Suppressor macrophage treated with lipopolysaccharide for 4 hours (primary cell): ENCODE measurements at places on chromosomes 1 and 21.

GRCh38 chr1:201309416-201309815 lies 26.1 kb downstream of the PKP1 start:
- no peak for DNase-seq

GRCh38 chr1:97632776-97633175 lies 288.1 kb downstream of the DPYD start:
- no peak for DNase-seq

DNA sequence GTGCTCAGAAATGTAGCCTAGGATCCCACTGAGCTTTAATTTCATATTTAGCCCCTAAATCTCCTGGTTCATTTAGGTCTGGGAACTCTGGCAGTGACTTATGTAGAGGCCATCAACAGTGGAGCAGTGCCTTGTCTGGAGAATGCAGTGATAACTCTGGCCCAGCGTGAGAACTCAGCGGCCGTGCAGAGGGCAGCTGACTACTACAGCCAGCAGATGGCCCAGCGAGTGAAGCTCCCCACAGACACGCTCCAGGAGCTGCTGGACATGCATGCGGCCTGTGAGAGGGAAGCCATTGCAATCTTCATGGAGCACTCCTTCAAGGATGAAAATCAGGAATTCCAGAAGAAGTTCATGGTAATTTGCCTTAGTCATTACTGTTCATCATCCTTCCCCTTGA lies 17.8 kb downstream of the GBP6 start:
- no peak for DNase-seq

DNA sequence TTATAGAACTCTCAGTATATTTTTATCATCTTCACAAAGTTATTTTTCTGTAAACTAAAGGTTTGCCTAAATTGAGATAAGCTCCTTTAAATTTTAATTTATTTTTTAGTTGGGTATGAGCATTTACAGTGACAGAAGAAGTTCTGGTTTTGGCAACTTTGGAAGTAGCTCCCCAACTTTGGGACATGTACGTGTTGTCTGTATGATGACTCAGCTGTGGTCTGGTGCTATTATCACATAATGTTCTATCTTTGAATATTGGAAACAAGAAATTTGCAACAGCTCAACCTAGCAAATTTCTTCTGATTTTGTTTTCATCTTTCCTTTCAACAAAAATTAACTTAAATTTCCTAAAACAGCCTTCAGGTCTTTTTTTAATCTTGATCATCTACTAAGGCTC lies 46.6 kb upstream of the C1orf105 start:
- DNase-seq: peak; percentile 38

DNA sequence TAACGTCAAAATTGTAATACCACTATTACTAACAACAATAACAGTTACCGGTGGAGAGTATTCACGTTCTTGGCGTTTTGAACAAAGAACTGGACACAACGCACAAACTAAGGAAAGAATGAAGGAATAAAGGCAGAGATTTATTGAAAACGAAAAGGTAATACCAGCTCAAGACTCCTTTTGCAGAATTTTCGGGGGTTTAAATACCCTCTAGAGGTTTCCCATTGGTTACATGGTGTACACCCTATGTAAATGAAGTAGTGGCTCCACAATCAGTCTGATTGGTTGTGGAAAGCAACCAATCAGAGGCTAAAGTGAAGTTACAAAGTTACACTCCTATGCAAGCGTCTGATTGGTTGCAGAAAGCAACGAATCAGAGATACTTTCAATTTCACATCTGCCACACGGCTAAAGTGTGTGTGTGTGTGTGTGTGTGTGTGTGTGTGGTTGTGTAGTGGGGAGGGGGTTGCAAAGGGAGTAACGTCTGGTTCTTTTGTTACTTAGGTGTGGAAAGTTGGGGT lies 1.1 kb upstream of the GTF2B start:
- no peak for DNase-seq

DNA sequence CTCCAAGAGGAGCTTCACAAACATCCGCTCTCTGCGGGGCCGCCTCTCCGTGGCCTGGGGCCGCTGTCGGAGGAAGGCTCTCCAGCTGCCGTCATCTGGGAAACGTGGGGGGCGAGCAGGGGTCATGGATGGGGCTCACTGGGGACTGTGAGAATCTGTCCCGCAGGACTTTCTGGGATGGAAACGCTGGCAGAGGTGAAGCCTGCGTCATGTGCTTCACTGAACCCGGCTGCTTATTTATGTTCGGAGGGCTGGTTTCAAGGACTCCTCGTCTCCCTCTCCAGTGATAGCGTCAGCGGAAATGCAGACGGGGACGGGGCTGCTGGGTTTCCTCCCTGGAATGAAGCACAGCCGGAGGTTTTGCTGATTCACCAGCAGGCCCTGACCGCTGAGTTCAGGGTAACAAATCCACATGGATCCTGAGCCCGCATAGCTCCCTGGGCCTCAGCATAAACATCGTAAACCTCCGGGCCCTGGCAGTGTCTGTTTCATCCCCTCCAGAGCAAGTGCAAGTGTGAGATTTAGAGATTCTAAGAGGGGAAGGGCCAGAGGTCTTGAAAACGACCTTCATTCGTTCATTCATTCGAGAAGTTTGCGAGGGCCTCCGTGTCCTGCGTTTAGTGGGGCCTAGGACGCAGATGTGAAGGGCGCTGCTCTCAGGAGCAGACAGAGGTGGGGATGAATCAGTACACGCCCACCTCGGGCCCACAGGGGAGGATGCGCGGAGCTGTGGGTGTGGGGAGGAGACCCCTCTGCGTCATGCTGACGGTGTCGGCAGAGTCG lies 7.0 kb upstream of the POFUT2 start:
- DNase-seq: peak; percentile 36

DNA sequence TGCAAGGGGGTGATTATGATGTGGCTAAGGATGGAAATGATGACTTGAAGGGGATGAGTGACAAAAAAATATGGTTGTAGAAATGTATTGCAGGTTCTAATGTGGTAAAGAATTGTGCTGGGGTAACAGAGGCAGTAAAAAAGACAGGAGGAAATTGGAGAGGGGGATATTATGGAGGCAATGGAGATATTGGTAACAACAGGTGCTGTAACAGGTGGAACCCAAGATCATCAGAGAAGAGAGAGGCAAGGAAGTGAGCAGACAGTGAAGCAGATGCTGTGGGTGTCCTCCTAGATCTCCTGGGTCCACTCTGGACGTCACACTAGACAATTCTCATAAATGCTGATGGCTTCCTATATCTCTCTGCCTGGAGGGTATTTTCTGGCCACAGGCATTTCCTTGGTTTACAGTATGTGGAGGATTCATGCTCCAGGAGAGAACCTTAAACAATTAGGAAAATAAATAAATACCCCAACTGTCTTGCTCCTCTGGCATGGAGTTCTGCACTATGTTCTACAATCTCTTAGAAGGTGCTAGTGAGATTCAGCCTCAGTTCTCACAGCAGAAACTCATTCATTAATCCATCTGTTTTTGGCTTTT lies 620.3 kb upstream of the PLXNA2 start:
- DNase-seq: no peak

- peak; percentile 72 for DNase-seq
Observed at GRCh38 chr1:154669464-154670282, 61.7 kb upstream of the ADAR start.

DNA sequence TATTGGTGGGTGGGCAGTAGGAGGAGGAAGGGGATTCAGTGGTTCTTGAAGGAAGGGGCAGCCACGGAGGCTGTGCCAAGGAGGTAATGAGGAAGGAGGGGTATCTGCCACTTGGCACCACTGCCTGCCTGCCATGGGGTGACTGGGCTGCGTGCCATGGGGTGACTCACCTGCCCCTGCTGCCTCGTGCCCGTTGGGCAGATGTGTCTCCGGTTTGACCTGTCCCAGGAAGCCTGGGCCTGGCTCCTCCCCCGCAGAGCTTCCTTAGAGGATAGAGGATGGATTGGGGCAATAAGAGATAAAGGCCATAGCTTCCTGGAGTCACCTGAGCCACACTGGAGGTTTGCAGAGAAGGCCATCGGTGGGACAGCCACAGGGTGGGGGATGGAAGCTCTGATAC lies 1.7 kb downstream of the PADI3 start:
- DNase-seq: peak; percentile 34

DNA sequence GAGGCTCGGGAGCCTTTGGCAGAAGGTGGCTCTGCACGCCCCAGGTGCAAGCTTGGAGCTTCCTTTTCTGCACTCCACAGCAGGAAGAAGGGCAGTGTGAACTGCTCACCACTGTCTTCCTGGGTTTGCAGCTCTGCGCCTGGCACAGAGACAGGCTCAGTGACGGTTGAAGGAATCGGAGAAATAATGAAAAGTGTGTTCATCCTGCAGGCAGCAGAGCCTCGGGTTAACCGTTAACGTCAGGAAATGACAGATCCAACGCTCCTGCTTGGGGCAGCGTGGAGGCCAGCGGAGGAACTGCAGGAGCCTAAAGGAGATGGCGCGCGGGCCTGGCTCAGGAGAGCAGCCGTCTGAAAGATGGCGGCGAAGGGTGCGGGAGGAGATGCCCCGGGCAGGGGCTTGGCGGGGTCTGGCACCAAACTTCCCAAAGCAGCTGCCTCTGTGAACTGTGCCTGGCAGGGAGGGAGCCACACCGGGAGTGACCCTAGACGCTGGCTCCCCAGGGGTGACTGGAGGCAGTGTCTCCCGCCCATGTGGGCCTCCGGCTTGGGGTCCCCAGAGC lies 10.9 kb upstream of the SAMD11 start:
- peak; percentile 32 for DNase-seq

GRCh38 chr1:101278238-101278637 lies 41.4 kb downstream of the S1PR1 start:
- no peak for DNase-seq

DNA sequence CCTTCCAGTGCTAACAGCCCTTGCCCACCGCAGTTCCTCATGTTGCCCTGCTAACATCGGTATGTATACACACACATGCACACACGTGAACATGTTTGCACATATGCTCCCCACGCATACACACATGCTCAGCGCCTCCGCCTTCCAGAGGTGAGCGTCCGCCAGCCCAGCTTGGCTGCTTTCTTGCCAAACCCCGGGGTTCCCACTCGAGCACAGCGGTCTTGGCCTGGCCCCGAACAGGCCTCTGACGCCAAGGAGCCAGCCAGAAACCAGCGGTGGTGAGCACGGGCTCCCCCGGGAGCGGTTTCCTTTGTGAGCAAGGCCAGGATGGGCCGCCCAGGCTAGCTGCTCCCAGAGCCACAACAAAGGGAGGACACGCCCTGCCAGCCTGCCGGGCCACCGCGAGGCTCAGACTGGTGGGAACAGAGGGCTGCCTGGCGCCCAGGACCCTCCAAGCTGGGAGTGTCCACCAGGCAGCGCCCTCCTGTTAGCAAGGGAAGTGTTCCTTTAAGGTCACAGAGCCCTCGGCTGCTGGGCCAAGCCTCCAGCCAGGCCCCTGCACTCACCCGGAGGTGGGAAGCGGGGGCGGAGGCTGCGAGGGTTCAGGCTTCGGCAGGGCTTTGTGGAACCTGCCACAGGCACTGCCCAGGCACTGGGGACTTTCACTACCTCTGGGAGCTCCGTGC lies 65.4 kb downstream of the ALPL start:
- DNase-seq: no peak

DNA sequence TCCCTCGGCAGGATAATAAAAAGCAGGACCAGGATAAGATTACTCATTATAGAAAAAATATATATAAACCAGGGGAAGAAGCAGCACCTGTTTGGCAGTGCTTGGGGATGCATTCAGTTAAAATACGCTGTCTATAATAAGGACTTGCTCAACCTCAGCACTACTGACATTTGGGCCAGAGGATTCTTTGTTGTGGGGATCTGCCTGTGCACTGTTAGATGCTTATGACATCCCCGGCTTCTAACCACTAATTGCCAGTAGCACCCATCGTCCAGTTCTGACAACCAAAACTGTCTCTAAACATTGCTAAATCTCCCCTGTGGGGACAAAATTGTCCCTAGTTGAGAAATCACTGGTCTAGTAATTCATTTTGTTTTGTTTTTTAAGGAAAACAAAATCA lies 242.1 kb downstream of the SLC45A1 start:
- no peak for DNase-seq

DNA sequence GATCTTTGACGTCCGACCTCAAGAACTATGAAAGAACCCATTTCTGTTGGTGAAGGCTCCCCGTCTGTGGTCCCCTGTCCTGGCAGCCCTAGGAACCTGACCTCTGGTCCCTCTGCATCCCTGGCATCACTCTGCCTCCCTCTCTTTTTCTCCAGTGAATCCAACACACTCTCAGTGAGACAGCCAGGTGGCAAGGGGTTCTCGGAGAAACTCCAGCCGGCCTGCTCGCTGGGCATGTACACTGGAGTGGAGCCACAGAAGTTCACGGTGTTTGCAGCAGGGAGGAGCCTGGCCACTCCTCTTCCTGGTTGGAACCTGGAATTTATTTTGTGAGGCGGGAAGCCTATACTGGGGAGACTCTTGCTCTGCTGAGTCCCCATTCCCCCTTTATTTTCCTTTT lies 230.2 kb upstream of the AJAP1 start:
- no peak for DNase-seq

GRCh38 chr1:6580593-6581409 lies 1.0 kb downstream of the ZBTB48 start:
- DNase-seq: peak; percentile 39

GRCh38 chr1:29343476-29343875 lies 107.2 kb downstream of the PTPRU start:
- DNase-seq: no peak

GRCh38 chr1:143699115-143699514 lies 272.7 kb downstream of the FAM72C start:
- peak; percentile 51 for DNase-seq

- DNase-seq: no peak
Observed at GRCh38 chr1:162218975-162219374, 149.5 kb downstream of the NOS1AP start.

- no peak for DNase-seq
Observed at GRCh38 chr1:26012864-26013263, 8.7 kb upstream of the EXTL1 start.

- DNase-seq: no peak
Observed at GRCh38 chr21:15874615-15875014, 144.8 kb downstream of the USP25 start.

- DNase-seq: peak; percentile 81
Observed at GRCh38 chr1:246705368-246705767, 18.8 kb upstream of the SCCPDH start.

- no peak for DNase-seq
Observed at GRCh38 chr1:5704561-5705514, 287.4 kb downstream of the NPHP4 start.
